Activated CD4-positive, alpha-beta memory T cell treated with anti-CD3 and anti-CD28 coated beads, Interleukin-2, amount 10 ng/mL, durations not matched to agents 7 days and 5 days (primary cell): ENCODE measurements at places on chromosomes 5 and 9. TPM values are rescaled to one million over a fixed set of nuclear protein-coding genes. Genes with fewer than 3 reads are reported as not detected.

DNA sequence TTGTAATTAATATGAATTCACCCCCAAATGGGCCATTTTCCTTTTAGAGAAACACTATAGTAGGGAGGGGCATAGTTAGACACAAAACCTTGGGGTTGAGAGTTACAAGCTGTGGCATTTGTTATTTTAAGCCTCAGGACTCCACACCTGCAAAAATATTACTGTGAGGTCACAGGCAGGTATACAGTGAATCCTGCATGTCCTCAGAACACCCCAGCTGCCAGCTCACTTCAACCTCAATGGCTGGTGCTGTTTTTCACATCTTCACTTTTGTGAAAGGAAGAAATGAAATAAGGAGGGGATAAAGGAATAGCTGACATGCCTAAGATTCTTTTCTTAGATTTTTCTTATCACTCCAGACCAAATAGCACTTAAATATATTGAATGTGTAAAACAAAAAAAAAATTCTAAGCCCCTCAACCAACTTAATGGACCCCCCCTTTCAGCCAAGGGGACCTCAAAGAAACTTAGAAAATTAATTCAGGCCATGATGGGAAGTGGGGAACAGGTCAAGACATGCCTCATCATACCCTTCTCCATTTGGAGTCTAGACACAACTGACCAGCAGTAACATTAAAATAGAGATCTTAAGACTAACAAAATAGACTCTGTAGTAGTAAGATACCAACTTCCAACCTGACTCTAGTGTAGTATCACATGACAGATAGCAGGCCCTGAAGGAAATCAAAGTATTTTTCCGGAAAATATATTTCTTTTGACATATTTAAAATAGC lies 9.2 kb downstream of the C9orf85 start:
- no peak for DNase-seq

- DNase-seq = no peak
Measured at GRCh38 chr9:18825656-18826170, 207.3 kb downstream of the SAXO1 start.

DNA sequence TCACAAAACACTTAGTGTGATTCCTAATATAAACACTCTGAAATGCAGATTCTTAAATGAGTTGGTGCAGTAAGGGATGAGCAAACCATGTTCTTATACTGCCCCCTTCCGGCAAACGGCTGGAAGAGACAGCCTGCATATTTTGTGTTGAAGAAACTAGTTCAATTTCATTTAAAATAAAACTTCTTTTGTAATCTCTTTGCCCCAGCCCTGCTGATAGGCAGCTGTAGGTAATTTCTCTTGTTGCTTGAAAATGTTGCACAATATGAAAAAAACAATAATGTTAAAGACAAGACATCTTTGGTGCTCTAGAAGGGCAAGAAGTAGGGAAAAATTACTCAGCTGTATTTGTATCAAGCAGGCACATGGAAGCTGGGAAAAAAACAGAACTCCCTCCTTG lies 89.7 kb upstream of the CCNG1 start:
- DNase-seq = peak; percentile 60

DNA sequence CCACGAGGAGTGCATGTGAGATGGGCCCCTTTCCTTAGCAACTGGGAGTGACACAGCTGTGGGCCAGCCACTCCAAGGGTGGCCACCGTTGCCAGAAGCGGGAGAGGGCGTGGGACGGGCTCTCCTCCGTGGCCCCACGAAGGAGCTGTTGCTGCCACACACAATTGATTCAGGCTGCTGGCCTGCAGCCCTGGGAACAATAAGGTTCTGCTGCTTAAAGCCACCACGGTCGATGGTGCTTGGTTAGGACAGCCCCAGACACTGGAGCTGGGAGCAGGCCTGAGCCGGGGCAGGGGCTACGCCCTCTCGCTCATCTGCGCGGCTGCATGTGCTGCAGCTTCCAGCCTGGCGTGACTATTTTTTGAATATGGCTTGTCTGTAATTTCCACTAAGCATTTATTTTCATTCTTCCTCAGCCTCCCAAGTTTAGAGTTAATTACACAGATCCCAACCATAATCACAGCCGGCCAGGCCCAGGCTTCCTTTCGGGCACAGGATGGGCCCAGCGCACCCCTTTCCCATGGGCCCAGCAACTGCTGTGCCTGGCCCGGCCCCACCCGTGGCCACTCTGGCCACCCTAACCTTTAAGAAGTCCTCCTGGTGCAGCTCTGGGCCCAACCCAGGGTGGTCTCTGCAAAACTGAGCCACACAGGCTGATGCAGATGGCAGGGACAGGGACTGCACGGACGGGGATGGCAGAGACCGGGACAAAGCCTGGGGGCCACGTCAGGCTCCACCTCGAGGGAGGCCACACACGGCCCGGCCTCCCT lies 49.7 kb downstream of the VAV2 start:
- DNase-seq = no peak

- DNase-seq = no peak
Measured at GRCh38 chr5:124858612-124859011, 112.2 kb upstream of the ZNF608 start.

DNA sequence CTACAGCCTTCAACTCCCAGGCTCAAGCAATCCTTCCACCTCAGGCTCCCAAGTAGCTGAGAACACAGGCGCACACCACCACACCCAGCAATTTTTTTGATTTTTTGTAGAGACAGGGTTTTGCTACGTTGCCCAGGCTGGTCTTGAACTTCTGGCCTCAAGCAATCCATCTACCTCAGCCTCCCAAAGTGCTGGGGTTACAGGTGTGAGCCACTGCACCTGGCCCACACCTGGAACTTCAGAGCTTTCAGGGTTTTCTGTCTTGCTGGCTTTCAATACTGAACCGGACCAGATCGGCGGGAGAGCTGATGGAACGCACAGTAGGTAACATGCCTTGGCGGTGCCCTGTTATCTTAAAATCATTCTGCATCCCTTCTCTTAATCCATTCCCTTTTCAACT lies 30.8 kb downstream of the IPPK start:
- no peak for DNase-seq

DNA sequence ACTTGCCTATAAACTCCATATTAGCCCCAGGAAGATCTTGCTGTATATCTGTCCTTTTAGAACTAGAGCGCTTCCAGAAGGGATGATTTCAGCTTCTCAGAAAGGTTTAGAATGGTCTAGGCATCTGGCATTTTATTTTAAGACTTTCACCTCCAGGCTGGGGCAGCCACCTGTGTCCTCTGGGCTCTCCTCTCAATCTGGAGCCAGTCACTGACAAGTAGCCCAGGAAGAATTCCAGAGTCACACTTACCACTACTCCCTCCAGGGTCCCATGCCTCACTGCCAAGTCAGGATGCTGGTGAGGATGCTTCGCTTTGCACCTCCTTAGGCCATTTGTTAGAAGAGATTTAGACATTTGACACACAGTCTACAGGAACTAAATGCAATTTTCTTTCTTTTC lies 20.8 kb downstream of the B4GALT1 start:
- no peak for DNase-seq

- DNase-seq = no peak
Measured at GRCh38 chr9:133986774-133987445, 5.2 kb downstream of the VAV2 start.

GRCh38 chr5:40204144-40204543 lies 475.6 kb upstream of the PTGER4 start:
- DNase-seq = no peak

- no peak for DNase-seq
Measured at GRCh38 chr5:160023007-160023907, 14.3 kb downstream of the TTC1 start.

GRCh38 chr9:81530310-81530810 lies 159.0 kb downstream of the TLE1 start:
- no peak for DNase-seq

DNA sequence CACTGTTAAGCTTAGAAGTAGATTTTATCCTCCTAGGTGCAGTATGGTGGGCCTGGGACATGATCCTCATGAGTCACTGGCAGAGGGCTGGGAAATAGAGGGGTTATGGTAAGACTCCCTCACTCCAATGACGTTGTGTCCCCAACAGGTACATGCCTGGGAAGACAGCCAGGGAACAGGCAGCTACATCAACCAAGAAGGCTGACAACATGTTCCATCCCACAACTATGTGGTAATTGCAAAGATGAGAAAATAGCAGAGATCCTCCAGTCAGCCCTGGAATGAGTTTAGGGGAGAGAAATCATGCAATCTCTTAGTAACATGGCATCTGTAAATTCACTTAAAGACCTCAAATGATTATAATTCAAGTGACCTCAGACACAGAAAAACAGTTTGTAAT lies 114.4 kb upstream of the LIFR start:
- no peak for DNase-seq

- DNase-seq = no peak
Measured at GRCh38 chr9:73200694-73201452, 49.2 kb downstream of the ANXA1 start.

DNA sequence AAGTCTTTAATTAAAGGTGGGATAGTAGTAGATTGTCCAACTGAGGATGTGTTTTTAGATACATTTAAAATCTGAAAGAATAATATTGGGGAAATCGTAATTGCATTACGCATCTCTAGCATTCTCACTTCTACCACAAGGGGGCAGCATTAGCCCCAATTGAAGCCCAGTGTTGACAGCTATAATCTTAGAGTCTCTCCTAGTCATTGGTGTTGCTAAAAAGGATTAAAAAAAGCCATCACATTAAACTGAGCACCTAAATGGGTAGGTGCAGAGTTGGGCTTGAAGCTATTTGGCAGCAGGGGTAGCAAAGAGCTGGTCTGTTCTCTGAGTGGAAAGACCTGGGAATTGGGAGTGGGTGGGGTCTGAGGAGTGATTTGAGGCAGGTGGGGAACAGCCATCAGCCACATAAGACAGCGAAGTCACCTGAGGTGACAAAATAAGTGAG lies 177.2 kb downstream of the OSTF1 start:
- DNase-seq = peak; percentile 46

DNA sequence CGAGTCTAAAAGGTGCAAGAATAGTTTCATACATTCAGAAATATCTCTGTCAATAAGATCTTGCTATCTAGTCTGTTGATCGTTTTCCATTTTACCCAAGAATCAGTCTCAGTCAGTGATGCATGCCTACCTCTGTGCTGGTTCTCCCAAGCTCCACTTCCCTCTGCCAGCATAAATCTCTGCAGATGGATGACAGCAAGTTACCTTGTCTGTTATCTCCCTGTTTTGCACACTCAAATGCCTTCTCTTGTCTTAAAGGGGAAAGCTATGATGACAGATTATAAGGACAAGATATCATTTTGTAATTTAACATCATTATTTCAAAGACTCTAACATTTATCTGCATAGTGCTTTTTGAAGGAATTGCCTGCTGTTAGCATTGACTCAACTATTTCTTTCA lies 802.1 kb upstream of the SEMA6A start:
- DNase-seq = no peak

- DNase-seq = no peak
Measured at GRCh38 chr5:25694801-25695200, 1050.0 kb upstream of the CDH10 start.

- DNase-seq = no peak
Measured at GRCh38 chr9:115674091-115674490, 479.5 kb upstream of the PAPPA start.

DNA sequence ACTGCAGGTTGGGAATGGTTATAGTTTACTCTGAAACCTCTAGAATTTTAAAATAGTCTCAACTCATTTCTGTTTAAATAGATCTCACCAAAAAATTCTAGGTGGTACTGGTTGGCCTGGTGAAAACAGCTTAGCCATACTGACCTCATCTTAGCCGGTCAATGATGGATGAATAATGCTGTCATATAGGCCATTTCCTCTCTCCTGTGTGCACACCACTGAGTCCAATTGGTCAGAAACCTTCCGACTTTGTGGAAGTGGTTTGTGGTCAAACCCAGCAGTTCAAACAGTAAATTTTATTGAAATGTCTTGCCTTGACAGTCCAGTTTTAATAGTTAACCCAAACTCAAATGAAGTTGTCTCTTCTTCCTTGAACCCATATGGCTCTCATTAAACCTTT lies 98.6 kb downstream of the GIN1 start:
- DNase-seq = no peak

- no peak for DNase-seq
Measured at GRCh38 chr5:123181394-123181801, 92.4 kb downstream of the PRDM6 start.

GRCh38 chr9:78122631-78123030 lies 91.0 kb upstream of the GNAQ start:
- no peak for DNase-seq

- no peak for DNase-seq
Measured at GRCh38 chr5:7877851-7878250, 8.9 kb downstream of the MTRR start.

DNA sequence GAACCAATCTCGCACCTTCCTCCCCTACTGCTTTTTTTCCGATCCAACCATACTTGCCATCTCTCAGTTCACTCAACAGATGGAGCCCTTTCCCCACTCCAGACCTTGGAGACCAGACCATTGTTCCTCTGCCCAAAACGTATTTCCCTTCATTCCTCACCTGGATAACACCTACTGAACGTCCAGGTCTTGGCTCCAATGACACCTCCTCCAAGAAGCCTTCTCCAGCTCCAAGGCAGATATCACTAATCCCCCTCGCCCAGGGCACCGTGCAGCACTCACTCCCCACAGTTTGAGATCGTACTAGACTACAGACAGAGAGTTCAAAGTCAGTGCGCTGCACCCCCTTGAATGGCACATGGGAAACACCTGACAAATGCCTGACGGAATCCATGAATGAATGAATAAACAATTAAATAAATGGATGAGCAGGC lies 47.1 kb upstream of the AKNA start:
- DNase-seq = no peak

- no peak for DNase-seq
Measured at GRCh38 chr5:163609910-163610309, 104.5 kb downstream of the MAT2B start.

GRCh38 chr5:139453683-139454567 lies 8.6 kb downstream of the ECSCR start:
- peak; percentile 55 for DNase-seq

DNA sequence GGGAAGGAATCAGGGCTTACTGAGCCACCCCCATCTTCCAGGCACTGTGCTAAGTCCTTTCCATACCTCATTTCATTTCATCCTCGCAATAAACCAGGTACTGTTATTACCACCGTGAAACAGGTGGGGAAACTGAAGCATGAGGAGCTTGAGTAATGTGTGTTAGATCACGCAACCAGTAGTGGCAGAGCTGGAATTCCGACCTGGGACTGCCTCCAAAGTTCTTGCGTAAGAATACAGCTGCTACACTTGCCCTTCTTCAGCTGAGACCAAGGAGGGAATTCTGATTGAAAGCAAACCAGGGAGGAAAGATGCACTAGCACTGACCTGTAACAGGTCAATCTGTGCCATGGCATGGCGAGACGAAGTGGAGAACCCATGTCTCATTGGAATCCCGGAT lies 113.4 kb upstream of the MSX2 start:
- no peak for DNase-seq

ORM2 gene
- total RNA-seq = not detected

PJA2 gene
- 67.1 TPM for total RNA-seq

C7 gene
- total RNA-seq = not detected

TLX3 gene
- not detected for total RNA-seq

CNTFR gene
- total RNA-seq = not detected

FOXD4 gene
- 0.20 TPM for total RNA-seq

HSD17B4 gene
- total RNA-seq = 59.1 TPM

RFK gene
- 18.4 TPM for total RNA-seq

EFNA5 gene
- not detected for total RNA-seq

PPP3R2 gene
- not detected for total RNA-seq

C5orf63 gene
- 6.6 TPM for total RNA-seq

HAUS6 gene
- total RNA-seq = 26.5 TPM

BTNL9 gene
- not detected for total RNA-seq

ADAMTS2 gene
- not detected for total RNA-seq

TTC39B gene
- 27.5 TPM for total RNA-seq

CYLC2 gene
- not detected for total RNA-seq

PHF24 gene
- total RNA-seq = not detected
